ENCODE measurements at places on chromosomes 5 and 9.

GRCh38 chr9:88651682-88652633 lies 117.0 kb downstream of the NXNL2 start:
- no peak for DNase-seq
- H3K4me3 ChIP-seq = no peak overlapping the region
- H3K27ac ChIP-seq = no peak overlapping the region
- H3K4me1 ChIP-seq = peaks cover 4% of the 10 kb centered on the region
- H3K36me3 ChIP-seq = no peaks in the 10 kb centered on the region

GRCh38 chr5:5221724-5222123 lies 81.6 kb downstream of the ADAMTS16 start:
- H3K4me1 ChIP-seq = peaks cover 15% of the 10 kb centered on the region
- H3K4me3 ChIP-seq = no peak overlapping the region
- DNase-seq = no peak
- no peaks in the 10 kb centered on the region for H3K27me3 ChIP-seq
- H3K36me3 ChIP-seq = no peaks in the 10 kb centered on the region

DNA sequence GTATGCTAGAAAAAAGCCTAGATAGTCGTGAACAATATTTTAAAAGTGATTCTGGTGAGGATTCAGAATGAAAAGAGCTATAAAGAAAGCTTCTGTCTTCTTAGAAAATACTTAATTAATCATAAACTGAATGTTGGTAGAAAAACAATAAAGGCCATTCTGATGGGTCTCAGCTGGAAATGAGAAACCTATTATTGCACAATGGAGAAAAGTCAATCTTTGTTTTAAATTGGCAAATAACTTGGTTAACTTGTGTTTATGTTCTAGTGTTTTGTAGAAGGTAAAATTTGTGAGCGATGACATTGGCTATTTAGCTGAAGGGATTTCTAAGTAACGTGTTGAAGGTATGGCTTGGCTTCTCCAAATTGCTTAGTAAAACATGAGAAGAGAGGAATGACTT lies 74.1 kb upstream of the TMED7 start:
- no peaks in the 10 kb centered on the region for H3K36me3 ChIP-seq
- H3K27ac ChIP-seq = no peak overlapping the region
- no peaks in the 10 kb centered on the region for H3K4me1 ChIP-seq
- H3K27me3 ChIP-seq = no peaks in the 10 kb centered on the region
- no peak overlapping the region for H3K4me3 ChIP-seq

DNA sequence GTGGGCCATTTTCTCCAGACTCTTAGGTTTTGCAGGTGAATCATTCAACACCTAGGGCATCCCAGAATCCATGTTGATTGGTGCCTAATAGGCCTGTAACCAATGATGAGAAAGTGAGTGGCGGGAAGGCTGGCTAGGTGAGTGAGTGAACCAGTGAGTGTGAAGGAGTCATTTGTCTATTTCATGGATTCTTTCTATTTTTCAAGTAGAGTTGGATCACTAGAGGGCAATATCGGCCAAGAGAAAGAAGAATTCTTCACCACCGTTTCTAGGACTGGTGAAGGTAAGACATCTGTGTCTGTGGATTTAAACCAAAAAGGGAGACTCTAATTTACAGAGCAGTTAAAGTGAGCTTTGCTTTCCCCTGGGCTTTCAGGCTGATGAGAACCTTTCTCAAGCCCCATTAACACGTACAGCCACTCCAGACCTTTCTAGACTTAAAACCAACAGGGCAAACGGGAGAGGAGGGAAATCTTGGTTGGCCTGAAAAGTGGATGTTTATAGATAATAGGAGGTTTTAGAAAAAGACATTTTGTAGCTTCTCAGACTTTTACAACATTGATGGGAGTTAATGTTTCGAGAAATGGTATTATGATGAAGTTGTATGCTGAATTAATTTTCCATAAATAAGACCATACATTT lies 114.3 kb upstream of the IL12B start:
- peaks cover 8% of the 10 kb centered on the region for H3K4me1 ChIP-seq
- H3K27me3 ChIP-seq = peaks cover 32% of the 10 kb centered on the region
- no peak overlapping the region for H3K4me3 ChIP-seq
- H3K27ac ChIP-seq = no peak overlapping the region
- DNase-seq = no peak
